Activated naive CD4-positive, alpha-beta T cell treated with anti-CD3 and anti-CD28 coated beads, Interleukin-2, amount 50 U/mL, for 16 hours (primary cell): ENCODE measurements at places on chromosomes 3 and 15.

DNA sequence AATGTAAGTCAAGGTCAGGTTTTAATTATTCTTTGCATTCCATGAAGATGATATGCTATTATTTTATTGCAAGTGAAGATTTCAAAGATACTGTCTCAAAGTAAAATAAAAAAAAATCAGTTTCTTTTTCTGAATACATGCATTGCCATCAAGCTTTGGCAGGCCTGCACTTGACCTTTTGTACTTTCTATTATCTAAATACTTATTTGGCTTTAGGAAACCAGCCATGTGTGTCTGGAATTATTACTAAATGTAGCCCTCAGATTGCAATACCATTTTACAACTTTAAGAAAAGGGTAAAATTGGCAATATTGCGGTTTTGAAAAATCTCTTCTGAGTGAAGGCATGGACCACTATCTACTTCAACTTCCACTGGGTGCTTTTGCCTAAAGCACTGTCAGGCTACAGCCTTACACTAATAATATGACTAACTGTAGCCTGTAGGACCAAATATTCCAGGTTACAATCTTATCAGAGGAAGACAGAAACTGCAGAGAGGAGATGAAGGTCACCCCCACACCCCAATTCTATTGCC lies 349.4 kb upstream of the DCBLD2 start:
- DNase-seq: no peak

DNA sequence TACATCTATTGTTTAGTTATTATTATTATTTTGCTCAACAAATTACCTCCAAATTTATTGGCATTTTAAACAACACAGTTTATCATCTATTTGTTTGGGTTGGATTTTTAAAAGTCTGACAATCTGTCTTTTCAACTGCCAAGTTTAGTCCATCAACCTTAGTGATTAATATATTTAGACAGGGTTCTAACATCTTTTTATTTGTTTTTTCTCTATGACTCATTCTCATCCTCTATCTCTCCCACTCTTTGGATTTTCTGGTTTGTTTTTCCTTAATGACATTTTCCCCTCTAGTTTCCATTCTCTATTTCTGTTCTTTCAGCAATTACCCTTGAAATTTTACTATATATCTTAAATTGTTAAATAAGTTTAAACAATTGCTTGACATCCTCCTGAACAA lies 41.9 kb downstream of the EMC4 start:
- no peak for DNase-seq

- no peak for DNase-seq
Measured at GRCh38 chr15:34214135-34214534, 4.2 kb upstream of the KATNBL1 start.

DNA sequence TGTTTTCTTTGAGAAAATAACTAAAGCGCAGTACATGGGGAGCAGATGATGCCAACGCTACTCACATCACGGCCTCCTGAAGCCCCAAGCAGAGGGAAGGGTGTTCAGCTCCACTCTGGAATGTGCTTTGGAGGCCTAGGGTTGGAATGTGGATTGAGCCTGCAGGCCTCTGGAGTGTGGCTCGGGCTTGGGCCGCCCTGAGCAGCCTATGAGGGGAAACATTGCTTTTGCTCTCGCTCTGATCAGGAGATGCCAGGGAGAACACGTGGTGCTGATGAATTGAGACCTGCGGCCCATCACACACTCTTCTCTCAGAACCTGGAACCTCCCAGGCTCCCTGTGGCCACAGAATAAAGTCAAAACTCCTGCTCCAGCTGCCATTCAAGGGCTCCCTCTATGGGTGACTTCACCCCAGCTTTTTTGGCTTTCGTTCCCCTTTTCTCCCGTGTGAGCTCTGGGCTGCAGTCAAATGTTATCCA lies 23.3 kb downstream of the CCDC13 start:
- no peak for DNase-seq

DNA sequence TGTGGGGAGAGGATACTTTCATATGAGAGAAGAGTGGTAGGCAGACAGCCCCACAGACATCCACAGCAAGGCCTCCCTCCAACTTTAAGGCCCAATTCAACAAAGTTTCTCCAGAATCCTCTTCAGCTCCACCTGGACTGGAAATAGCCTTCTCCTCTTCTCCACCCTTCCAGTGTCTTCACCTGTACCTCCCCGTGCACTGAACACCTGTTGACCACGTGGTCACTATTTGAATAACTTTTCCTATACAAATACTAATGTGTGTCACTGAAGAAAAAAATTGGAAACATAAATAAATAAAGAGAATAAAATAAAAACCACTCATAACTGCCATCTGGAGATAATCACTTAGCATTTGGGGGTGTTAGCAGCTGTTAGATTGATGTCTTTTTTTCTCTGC lies 52.9 kb downstream of the CCNL1 start:
- DNase-seq: no peak

DNA sequence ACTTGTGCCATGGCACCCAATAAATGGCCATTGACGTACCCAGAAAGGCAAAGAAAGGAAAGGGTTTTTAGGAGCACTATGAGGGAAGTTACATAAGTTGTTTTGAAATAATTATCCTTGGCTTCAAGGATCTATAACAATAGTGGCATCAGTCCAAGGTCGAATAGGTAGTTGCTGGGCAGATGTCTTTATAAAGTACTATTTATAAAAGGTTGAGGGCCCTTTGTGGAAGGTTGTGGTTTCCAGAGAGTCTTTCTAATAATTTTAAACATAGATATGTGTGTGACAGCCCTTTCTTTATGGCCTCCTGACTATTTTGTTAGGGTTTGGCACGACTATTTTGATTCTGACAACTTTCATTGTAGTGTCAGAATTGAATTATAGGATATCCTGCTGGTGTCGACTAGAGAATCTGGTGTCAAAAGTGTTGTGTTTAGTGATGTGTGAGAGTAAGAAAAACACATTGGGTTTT lies 260.5 kb downstream of the PYDC2 start:
- DNase-seq: no peak

DNA sequence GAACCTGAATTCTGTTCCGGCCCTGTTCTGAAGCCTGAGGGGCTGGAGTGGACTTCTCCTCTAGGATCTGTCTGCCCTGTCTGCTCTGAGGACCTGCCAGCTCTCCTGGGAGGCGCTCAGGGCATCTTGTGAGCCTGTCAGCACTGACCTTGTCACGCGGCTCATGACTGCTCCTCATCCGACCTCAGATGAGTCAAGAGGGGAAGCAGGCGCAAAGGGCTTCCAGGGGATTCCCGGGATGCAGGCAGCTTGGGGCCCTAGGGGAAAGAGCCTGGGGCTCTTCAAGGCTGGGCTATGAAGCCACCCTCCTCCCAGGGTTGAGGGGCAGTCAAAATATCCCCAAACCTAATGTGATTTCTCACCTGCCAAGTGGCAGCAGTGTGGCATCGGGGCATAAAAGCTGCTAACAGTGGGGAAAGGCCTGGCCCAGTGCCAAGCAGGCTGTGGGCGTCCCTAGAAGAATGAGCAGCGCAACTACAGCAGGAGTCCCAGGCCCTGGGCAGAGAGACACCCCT lies 27.6 kb upstream of the ANKDD1A start:
- DNase-seq: peak; percentile 83

DNA sequence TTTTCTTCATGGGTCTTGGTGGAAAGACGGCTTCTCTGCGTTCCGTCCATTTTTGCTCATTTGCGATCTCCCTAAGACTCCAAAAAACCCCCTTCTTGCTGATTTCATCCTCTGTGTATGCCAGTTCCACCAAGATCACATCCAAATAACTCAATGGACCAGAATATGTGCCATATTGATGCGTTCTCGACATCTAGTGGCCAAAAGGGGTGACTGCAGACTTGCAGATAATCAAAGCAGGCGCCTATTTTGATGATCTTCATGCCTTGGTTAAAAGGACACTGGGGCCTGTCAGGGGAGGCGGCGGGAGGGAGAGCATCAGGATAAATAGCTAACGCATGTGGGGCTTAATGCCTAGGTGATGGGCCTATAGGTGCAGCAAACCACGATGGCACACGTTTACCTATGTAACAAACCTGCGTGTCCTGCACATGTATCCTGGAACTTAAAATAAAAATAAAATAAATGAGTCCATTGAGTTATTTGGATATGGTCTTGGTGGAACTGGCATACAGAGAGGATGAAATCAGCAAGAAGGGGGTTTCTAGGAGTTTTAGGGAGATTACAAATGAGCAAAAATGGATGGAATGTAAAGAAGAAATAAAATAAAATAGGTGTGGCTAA lies 104.2 kb upstream of the RAD18 start:
- no peak for DNase-seq

GRCh38 chr15:36808411-36809160 lies 229.2 kb downstream of the CDIN1 start:
- DNase-seq: no peak

- no peak for DNase-seq
Measured at GRCh38 chr3:155815030-155815545, 9.0 kb upstream of the C3orf33 start.

- no peak for DNase-seq
Measured at GRCh38 chr3:189288348-189289235, 116.8 kb downstream of the TPRG1 start.

DNA sequence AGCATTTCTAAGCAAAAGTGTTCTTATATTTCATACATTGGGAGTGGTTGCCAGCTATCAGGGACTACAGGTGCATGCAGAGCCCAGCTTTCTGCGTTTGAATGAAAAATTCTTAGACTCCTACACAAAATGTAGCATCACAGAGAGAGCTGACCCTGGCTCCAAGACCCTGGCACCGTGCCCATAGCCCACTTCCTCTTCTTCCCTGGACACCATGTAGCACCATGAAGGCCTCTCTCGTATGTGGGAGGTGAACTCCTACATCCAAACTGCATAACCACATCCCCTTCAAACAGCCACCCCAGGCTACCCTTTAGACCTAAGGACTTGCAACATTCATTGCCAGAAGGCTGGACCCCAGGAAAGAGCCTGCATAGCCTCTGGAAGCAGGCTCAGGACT lies 35.8 kb upstream of the ATOSA start:
- no peak for DNase-seq

- DNase-seq: peak; percentile 81
Measured at GRCh38 chr15:89690276-89691218, at the start of the genes PEX11A and WDR93. TSS of gene PEX11A (minus strand) at chr15:89690754. CDS start at chr15:89690632, 122 bp downstream. TSS of gene WDR93 (plus strand) at chr15:89690811. CDS start at chr15:89701747, 10,936 bp downstream.

GRCh38 chr3:156553705-156554356 lies 1.1 kb downstream of the SSR3 start:
- DNase-seq: no peak

- no peak for DNase-seq
Measured at GRCh38 chr3:128551451-128551850, 58.5 kb upstream of the GATA2 start.

DNA sequence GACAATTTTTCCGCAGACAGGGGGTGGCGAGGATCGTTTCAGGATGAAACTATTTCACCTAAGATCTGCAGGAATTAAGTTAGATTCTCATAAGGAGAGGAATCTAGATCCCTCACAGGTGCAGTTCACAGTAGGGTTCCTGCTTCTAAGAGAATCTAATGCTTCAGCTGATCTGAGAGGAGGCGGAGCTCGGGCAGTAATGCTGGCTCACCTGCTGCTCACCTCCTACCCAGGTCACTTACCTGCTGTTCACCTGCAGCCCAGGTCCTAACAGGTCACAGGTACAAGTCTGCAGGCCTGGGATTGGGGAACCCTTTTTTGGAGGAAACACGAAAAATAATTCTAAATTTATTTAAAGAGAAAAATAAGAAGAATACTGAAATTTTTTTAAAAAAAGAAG lies 406.8 kb downstream of the MCTP2 start:
- DNase-seq: no peak

DNA sequence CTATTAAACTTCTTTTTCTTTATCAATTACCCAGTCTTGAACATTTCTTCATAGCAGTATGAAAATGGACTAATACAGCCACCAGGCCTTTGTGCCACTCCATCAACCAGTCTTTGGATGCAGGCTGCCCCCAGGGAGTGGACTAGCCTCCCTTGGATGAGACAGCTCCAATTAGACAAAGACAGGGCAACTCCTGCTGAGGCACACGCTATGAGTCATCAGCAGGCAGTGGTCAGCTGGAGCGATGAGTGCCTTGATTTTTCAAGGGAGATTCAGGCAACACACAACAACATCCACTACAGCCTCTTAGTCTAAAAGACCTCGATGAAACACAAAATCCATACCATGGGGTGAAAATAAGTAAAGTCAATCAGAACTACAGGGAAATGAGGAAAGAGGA lies 160.1 kb downstream of the ARRDC4 start:
- no peak for DNase-seq

DNA sequence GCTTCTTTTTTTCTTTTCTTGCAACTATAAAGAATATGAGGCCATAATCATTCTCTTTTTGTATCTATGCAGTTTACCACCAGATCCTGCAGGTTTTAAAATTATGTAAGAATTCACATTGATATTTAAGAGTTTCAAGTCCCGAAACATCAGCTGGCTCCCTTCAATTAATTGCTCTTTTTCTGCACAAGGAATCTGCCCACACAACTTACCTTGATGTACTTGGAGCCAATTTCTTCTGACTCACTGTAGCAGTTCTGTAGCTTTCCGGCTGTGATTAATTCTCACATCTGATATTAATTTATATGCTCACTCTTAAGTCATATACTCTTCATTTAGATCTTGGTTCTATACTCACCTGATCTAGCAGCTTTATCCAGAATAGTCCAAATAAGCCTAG lies 781.8 kb downstream of the CADM2 start:
- DNase-seq: no peak

- DNase-seq: no peak
Measured at GRCh38 chr15:100255644-100256043, 86.1 kb downstream of the ADAMTS17 start.

DNA sequence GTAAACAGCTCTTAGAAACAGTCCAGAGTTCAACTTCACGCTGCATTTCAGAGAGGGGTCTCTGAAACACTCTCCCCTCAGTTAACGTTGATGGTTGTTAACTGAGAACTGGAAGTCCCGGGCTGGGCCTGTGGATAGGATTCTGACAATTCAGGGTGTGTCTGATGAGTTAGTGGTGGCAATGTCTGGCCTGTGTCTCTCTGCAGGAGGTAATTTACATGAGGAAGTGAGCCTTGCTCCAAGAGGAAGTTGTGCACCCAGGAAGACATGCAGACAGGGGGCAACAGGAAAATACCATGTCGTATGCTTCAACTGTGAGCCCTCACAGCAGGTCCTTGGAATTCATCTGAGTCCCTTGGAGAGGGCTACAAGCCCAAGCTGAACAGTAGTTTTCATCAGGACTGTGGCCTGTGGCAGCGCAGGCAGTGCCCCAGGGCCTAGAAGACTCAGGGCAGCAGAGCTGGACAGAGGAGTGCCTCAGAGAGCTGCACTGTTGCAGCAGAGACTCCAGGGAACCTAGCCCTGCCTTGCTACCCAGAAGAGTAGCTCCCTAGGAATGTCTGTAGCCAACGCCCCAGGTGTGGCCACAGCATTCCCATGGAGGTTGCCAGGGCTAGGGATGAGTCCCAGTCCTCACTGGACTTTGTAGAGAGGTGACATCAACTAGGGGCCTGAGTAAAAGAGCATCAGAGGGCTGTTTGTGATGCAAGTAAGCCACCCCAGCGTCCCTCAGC lies 104.6 kb upstream of the SELENOK start:
- DNase-seq: no peak

DNA sequence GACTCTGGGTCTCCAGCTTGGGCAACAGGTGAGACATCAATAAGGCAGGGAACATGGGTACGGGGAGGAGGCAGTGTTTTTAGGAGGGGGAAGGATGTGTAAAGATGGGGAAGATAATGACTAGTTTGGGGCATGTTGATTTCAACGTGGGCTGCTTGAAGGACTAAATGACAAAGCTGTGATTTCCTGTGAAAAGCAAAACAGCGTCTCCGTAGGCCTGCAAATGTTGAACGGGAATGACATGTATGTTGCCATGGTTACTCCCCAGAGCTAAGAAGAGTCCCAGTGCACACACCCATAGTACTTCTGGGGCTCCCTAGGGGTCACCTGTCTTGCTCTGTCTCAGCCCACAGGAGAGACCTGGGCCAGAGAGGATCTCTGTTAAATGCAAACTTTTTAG lies 71.3 kb upstream of the ETV5 start:
- DNase-seq: no peak
